NK-92 treated with Interleukin-12 subunit alpha and Interleukin-12 subunit beta, amount 100 ng/mL, for 24 hours (cell line): ENCODE measurements at places on chromosomes 2 and 18.

GRCh38 chr2:145036421-145037011 lies 516.6 kb upstream of the ZEB2 start:
- no peak for DNase-seq

DNA sequence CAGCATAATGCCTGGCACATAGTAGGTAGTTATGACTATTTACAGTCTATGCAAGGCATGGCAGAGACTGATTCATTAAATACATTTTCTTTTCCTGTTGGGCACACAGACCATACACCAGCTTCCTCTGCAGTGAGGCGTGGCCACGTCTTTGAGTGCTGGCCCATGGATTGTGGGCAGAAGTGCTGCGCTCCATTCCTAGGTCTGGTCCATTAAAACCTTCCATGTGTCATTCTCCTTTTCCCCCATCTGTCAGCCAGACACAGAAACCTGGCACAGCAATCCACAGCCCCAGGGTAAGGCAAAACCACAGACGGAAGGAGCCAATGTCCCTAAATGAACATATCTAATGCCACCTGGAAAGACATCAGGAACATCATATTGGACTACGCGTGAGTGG lies 141.9 kb downstream of the TTC32 start:
- DNase-seq, result no peak

- DNase-seq, result no peak
Observed at GRCh38 chr2:38454081-38454480, 77.0 kb upstream of the ATL2 start.

- no peak for DNase-seq
Observed at GRCh38 chr18:183769-184168, 25.4 kb downstream of the USP14 start.

DNA sequence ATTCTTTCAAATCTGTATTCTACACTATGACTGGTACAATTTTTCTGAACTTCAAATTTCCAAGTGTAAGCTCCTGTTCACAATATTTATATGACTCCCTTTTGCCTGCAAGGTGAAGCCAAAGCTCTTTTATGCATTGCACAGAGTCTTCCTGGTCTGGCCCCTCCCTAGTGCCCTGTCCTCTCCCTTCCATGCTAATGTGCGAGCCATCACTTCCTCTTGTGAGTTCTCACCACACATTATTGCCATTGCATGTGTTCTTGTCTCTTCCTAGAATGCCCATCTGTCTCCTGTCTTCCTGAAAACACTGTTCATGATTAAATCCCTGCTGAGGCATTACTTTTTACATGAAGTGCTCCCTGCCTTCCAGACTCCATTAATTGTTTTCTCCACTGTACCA lies 169.9 kb downstream of the MC4R start:
- no peak for DNase-seq

- no peak for DNase-seq
Observed at GRCh38 chr2:57569396-57569795, 477.2 kb upstream of the VRK2 start.

GRCh38 chr18:27363872-27364271 lies 178.8 kb upstream of the CHST9 start:
- DNase-seq, result no peak

- no peak for DNase-seq
Observed at GRCh38 chr2:26438526-26438925, 36.8 kb downstream of the DRC1 start.

GRCh38 chr2:14614017-14614416 lies 18.5 kb upstream of the LRATD1 start:
- no peak for DNase-seq

DNA sequence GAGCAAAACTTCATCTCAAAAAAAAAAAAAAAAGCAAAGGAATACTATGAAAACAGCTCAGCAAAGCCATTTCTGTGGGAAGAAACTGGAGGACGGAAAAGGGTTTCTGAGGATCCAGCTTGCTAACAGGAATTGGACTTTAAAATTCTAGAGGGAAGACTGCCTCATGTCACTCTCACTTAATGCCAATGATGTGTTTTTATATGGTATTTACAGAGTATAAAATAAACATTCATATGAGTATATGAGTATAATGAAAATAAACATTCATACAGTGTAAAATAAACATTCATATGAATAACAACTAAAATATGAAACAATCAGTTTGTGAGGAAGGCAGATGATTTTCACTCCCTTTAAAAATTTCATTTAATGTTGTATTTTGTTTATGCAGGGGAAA lies 43.9 kb downstream of the CHMP3 start:
- DNase-seq, result no peak

DNA sequence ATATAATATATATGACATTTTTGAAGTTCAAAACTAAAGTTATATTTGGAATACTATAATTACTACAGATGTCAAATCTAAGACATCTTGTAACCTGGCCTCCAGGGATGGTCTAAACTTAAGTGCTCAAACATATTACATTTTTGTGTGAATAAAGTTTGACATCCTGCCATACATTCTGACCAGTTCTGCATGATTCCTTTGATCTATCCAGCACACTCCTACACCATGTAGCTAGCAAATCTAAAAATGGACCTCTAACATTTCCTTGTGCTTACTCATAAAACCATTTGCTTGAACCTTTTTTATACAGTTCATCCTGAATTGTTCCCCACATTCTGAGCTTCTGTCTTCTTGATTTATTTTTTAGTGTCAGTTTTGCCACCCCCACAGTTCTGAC lies 294.3 kb upstream of the ZNF804A start:
- no peak for DNase-seq

DNA sequence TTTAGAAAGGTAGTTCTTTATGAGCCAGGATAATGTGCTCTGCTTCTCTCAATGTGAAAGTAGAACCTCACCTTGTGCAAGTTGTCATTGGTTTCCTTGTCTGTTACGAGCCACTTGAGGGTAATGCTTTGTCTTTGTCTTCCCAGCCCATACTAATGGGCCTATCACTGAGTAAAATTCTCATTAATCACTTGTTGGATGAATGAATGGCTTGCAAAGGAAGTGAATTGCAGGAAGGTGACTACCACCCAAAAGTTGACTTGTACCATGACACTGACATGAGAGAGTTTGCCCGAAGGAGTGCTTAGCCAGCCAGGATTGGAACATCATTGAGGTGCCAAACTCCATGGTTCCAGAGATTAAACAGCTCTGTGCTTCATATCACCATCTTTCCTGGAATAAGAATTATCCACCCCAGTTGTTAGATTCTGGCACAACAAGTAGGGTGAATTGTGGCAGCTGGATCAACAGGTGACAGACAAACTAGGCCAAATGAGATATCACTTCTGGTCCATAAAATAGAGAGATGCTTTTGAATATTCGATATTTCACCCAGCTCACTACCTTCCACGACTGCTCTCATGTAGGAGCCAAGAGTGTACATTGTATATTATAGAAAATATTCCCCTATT lies 20.5 kb upstream of the CD28 start:
- no peak for DNase-seq

DNA sequence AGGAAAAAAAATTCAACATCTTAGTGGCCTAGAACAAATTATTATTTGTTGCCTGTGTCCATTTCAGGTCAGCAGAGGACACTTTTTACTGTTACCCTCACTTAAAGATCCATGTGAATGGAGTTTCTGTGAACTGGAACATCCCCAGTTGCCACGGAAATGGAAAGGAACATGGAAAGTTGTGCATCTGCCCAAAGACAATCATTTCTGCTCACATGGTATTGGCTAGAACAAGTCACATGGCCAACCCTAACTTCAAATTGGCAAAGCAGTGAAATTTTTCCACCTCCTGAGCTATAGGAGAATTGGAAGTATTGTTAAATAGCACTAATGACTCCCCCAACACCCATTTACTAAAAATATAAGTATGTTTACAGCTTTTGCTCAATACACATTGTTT lies 71.2 kb upstream of the CCBE1 start:
- no peak for DNase-seq

- DNase-seq, result no peak
Observed at GRCh38 chr2:1866402-1867111, 122.2 kb upstream of the PXDN start.

DNA sequence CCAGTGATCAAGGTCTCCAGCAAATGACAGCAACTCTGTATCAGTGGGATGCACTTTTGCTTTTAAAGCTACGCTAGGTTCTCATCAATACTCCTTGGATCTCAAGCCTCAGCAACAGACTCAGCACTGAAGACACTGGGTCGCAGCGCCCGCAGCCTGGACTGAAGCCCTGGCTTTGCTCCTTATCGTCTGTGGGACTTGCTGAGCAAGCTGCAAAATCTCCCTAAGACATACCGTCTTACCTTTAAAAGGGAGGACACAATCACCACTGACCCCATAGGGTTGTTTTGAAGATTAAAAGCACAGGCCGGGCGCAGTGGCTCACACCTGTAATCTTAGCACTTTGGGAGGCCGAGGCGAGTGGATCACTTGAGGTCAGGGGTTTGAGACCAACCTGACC lies 8.1 kb downstream of the CYB5A start:
- no peak for DNase-seq

GRCh38 chr18:50143294-50143693 lies 51.7 kb downstream of the MYO5B start:
- DNase-seq, result no peak

DNA sequence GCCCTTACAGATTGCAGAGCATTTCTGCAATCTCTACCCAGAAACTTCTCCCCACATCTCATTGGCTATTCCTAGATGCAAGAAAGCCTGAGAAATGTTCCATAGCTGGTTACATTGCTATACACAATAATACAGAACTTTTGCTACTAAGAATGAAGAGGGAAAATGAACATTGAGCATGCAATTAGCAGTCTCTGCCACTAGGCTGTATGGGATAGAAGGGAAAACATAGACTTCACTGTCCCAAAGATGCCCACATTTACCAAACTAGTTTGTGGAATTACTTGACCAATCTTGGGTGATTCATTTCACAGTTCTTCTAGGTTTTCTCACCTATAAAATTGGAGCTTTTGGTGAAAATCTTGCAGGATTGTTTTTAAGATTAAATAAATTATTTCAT lies 265.7 kb upstream of the NT5C1B start:
- no peak for DNase-seq

DNA sequence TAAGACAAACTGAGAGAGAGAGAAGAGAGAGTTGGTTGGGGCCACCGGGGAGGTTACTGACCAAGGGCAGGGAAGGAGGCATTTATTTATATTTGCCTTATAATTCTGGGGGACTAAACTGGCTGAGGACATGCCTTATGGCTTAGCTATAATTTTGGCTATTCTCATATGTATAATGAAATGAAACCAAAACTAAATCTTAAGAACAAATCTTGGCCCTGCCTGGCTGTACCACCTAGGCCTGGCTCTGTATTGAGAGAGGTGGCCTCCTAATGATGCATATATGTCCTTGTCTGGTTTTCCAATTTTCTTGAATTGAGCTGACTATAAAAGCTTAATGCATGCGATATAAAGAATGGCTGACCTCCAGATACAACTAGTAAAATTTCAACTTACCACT lies 3.5 kb upstream of the PPP1CB start:
- no peak for DNase-seq

DNA sequence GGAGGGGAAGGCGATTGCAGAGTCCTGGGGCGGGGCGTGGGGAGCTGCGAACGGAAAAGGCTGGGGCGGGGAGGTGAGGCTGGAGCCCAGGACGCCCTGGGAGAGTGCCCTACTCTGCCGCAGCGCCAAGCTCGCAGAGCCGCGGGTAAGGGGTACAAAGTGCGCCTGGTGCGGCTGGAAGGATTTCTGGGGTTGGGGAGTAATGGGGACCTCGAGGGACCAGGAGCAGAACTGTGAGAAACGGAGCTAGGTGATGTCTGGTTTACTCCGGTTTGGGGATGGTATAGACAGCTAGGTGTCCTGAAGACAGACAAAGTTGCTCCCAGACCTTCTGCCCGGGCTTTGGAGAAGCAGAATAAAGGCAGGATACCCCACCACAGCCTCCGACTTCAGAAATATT lies 718 bp upstream of the NXPH2 start:
- DNase-seq, result no peak

GRCh38 chr2:32064021-32064601 lies 755 bp downstream of the SPAST start:
- no peak for DNase-seq

GRCh38 chr2:74583504-74583903 lies 29.0 kb downstream of the DOK1 start:
- DNase-seq, result no peak

DNA sequence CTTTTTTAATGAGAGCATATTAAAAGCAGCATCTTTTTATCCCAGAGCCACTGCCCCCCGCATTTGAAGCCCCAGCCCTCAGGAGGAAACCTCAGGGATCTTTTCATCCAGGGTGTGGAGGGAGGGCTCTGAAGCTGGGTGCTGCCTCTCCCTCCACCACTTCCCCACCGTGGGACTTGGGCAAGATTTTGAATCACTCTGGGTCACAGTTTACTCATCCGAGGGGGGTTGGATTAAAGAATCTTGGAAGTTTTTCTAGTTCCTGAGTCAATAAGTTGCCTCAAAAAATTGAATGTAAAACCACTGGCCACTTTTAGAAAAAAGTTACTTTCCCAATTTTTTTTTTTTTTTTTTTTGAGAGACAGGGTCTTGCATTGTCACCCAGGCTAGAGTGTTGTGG lies 62.0 kb upstream of the ANKRD44 start:
- DNase-seq, result no peak
